ENCODE measurements at places on chromosomes 7 and 10.
A peak's percentile ranks its signal among the peaks of the same experiment; 100 is the strongest.

DNA sequence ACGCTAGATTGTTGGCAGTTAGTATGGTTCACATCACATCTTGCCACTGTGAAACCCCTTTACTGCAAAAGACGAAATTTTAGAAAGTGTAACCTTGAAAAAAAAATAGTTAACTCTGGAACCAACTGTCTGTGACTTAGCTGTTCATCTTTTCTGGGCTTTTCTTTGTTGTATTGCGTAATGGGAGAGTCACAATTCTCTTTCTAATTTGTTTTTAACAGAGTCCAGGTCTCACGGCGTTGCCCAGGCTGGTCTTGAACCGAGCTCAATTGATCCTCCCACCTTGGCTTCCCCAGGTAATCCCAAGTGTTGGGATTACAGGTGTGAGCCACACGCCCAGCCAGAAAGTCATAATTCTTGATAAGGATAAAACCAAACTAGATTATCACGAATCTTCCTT is 14.5 kb downstream of the UBE3C start:
- no peak for DNase-seq

DNA sequence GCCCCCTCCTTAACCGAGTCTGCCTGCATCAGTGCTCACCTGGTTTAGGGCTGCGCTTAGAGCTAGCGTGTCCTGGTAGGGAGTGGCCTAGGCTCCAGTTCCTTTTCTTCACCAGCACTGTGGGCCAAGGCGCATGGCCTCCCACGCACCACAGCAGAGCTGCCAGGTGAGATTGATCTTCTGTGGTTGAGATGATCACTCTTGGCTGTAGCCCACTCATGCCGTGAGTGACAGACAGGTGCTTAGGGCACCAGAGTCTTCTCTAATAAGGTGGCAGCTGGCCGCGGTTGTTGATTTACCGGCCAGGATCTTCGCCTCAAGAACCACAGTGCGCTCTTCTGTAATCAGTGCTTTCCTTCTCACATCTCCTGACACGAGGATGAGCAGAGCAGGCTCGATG is 157.2 kb upstream of the INSYN2A start:
- DNase-seq = no peak

GRCh38 chr10:10870523-10871241 is 147.0 kb upstream of the CELF2 start:
- no peak for DNase-seq

DNA sequence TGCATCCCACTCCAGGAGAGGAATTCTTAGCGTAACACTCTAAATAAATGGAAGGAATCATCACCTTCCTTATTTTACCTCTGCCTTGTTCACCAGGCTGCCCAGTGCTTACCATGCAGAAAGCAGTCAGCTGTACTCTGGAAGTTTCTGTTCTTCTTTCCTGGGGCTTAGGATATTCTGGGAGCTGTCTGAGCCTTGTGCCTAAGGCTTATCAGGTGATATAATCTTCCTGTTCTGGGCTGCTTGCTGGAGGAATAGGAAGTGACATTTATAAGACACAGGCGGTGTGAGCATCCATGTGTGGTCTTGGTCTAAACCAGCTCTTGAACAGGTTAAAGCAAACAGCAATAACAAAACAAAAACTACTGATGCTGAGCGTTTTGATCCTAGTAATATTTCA is 13.5 kb downstream of the KCTD7 start:
- DNase-seq = no peak

DNA sequence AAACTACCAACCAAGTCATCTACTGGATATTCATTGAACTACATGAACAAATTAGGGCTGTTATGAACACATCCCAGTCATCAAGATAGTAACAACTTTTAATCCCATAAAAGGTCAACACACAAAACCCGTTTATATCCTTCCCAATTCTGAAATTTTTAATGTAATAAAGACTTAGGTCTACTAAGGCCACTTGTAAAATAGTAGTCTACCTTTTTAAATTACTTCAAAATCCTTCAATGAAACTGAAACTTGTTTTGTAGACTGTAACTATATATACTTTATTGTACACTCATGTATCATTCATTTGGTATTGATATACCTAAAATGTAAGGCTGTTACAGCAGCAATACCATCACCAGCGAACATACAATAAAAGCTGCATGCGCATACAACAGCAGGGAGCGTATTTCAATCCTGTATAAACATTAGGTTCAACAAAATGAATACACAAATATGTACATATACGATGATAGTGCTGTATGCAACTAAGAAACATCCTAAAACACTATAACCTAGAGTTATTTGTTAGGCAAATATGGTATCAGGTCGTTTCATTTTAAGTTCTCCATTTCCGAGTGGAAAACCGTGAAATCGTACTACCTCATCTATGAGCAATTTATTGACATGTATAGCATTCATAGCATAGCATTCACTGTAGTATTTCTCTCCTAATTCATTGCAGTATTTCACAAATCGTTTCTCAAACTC is 973 bp downstream of the ATAD1 start:
- peak; percentile 90 for DNase-seq

GRCh38 chr10:23037561-23037960 is 57.8 kb upstream of the MSRB2 start:
- no peak for DNase-seq

DNA sequence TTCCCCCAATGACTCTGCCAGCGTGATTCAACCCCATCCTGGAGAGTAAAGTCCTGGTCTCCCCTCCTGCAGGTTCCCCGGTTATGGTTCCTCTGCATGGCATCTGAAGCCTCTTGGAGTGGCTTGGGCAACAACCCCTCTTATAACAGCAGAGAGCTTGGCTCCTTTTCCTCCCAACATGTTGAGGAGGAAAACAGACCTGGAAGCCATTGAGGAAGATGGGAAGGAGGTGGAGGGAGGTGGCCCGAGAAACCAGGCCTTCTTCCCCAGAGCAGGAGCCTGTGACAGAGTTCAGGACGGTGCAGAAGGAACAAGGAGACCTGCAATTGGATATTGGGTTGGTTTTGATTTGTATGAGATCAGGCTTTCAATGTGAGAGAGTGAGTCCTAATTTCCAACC is 184.0 kb upstream of the ADCY1 start:
- DNase-seq = no peak

- peak; percentile 95 for DNase-seq
These were observed 393.8 kb upstream of the PRKCQ start for GRCh38 chr10:6973899-6974298.

GRCh38 chr7:159034988-159035387 is 109.7 kb downstream of the VIPR2 start:
- no peak for DNase-seq

DNA sequence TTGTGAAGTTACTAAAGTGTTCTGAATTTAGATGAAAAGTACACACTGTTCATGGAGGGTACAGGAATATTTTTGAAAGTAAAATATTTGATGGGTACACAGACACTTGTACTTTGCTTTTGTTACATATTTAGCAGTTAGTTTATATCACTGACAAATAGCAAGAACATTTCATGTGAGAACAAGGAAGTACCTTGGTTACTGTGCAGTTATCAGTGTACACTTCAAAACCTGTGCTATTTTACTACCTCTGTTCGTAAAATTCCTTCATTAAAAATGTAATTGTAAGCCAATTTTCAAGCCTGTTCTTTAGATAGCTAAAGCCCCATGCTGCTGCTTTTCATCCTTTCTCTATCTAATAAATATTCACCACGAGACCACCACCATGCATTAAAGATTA is 39.8 kb upstream of the WASL start:
- DNase-seq = no peak

GRCh38 chr10:133258818-133259601 is 17.7 kb downstream of the ADAM8 start:
- DNase-seq = peak; percentile 98

All from Kasumi-1 (cell line).